ENCODE measurements at places on chromosomes 4 and X.

DNA sequence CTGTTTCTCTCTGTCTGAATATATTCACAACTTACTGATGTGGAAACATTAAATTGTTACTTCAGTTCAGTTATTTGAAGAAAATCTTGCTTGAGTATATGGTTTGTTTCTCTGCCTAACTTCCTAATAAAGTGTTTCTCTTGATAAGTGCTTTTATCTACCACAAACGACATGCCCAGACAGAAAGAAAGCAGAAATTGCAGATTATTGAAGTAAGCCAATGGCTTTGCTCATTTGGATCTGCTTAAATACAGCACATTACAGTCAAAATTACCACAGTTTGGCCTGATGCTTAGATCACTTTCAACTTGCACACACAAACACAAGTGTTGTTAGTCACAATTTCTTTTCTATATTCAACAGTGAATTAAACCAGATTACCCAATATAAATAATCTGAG, 68.0 kb downstream of the ATOH1 start:
- no peak for DNase-seq

GRCh38 chrX:106039920-106040319, 1.4 kb upstream of the SERPINA7 start:
- DNase-seq = no peak

GRCh38 chr4:89204624-89205023, 93.3 kb downstream of the TIGD2 start:
- DNase-seq = no peak

GRCh38 chrX:133546441-133546840, 131.2 kb upstream of the GPC4 start:
- no peak for DNase-seq

GRCh38 chrX:118566359-118566758, 70.7 kb downstream of the DOCK11 start:
- DNase-seq = no peak

- DNase-seq = no peak
These were observed 762 bp downstream of the PIGA start for GRCh38 chrX:15334561-15334960.

DNA sequence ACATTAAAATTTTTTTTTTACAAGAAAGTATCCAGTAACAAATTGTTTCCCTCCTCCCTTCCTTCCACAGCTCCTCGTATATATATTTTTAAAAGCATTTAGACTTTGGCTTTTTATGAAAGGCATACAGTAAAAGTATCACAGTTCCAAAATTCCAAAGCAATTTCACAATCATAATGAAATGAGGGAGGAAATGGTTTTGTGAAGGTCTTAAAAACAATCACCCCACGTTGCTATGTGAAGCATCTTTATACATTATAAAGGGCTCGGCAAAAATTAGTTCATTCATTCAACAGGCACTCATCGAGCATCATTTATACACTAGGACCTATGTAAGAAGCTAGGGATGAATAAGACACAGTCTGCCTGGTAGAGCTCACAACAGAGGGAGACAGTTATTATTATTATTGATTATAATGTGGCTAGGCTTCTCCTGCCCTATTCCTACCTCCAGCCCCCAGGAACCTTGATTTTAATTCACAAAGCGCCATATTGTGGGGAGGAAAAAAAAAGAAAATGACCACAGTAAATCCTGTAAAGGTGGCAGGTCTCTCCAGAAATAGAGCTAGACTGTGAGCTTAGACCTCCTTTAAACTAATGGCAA, 239.9 kb downstream of the MAML3 start:
- DNase-seq = no peak

GRCh38 chr4:11105715-11106114, 323.0 kb downstream of the HS3ST1 start:
- DNase-seq = no peak

- no peak for DNase-seq
These were observed 10.0 kb downstream of the AWAT2 start for GRCh38 chrX:70039758-70040157.

- no peak for DNase-seq
These were observed 51.6 kb upstream of the STOX2 start for GRCh38 chr4:183853548-183853940.

DNA sequence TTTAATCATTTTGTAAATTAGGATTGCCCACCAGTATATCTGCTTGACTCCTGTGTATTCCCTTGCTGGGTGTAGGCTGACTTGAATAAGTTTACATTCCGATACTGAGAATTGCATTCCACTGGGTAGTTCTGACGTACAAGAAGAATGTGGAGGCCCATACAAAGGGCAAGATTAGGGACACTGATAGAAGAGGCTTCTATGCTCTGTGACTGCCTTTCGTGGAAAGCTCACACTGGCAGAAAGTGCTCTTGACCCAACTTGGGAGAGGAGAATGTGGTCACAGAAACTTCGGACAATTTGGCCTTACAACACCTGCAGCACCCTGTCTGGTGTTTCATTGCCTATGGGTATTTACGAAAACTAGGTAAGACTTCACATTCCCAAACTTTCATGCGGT, 126.3 kb downstream of the RAPGEF2 start:
- no peak for DNase-seq

DNA sequence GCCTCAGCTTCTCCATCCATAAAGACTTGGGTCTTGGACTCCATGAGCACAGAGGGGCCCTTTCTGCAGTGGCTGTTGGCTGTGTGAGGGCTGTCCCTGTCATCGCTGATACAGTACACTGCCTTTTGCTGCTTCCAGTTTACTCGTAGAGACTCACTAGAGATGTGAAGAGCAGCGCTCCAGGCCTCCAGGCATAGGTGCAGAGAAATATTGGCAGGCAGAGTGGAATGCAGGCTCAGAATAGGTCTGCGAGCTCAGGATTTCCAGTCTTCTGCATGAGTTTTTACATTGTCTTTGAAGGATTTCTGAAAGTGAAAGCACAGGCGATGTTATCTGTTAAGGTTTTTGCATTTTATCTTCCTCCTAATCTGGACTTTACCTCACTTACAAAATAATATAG, 97.4 kb downstream of the AASDH start:
- no peak for DNase-seq

DNA sequence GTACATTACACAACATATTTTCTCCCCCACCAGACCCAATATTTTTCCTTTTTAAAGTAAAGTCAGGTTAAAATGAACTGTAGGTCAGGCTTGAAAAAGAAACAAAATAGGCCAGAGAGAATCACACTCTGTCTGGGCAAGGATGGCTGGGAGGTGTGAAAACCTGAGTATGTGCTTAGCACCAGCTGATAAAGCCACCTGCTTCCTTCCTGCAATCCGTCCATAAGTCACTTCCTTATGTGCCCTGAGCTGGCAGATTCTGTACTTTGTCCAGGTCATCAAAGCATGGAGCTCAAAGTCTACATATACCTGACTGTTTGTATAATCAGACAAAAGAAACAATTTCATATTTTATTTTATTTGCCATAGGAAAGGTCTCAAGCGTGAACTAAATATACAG, 37.7 kb downstream of the ANTXR2 start:
- DNase-seq = no peak

DNA sequence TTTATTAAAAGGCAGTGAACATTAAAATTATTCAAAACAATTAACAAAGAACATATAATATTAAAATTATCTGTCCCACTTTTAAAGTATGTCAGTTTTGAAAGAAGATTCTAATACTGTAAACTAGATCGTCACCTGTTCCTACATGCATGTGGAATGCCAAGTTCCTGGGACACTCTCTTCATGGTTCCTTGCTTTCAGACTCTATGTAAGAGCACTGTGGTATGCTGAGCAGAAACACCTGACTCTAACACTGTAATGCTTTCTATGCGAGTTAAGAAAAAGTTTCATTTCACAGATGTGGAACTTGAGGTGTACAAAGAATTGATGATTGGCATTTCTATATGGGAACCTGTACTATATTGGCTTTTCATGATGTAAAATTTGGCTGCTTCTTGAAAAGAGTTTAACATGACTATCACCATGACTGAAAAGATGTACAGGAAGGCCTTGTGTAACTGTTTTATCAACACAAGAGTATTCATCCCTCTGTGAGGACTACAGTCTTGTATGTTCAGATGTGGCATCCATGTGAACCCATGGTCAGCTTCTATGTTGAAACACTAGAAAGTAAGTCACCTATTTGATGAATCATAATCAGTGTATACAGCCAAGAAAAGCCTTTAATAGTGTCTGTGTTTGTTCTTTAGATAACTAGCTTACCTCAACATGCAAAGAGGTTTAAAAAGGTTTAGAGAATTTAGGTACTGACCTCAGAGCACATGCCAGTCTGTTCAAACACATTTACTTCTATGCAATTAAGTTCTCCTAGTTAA, 354.5 kb downstream of the ARHGAP24 start:
- DNase-seq = no peak

DNA sequence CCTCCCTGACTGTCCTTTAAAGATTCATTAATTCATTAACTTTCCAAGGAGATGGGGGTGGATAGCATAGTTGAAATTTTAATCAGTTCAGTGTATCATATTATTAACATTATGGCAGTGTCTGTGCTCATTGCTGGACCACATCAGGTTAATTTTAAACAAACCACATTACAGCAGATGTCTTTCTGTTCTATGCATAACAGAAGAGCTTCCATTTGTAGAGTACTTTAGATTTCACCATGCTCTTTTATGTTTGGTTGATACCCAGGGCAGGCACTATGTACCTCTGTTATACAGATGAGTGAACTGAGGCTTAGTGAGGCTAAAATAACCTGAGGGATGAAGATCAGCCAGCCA, 41.1 kb downstream of the AFF2 start:
- no peak for DNase-seq

- DNase-seq = no peak
These were observed 15.6 kb downstream of the ELF4 start for GRCh38 chrX:130094696-130095095.

- no peak for DNase-seq
These were observed 219.5 kb downstream of the DHX15 start for GRCh38 chr4:24364852-24365251.

GRCh38 chrX:106725931-106726330, 570 bp upstream of the RNF128 start:
- DNase-seq = no peak

- DNase-seq = no peak
These were observed 162.0 kb downstream of the SNCA start for GRCh38 chr4:89674876-89675459.

DNA sequence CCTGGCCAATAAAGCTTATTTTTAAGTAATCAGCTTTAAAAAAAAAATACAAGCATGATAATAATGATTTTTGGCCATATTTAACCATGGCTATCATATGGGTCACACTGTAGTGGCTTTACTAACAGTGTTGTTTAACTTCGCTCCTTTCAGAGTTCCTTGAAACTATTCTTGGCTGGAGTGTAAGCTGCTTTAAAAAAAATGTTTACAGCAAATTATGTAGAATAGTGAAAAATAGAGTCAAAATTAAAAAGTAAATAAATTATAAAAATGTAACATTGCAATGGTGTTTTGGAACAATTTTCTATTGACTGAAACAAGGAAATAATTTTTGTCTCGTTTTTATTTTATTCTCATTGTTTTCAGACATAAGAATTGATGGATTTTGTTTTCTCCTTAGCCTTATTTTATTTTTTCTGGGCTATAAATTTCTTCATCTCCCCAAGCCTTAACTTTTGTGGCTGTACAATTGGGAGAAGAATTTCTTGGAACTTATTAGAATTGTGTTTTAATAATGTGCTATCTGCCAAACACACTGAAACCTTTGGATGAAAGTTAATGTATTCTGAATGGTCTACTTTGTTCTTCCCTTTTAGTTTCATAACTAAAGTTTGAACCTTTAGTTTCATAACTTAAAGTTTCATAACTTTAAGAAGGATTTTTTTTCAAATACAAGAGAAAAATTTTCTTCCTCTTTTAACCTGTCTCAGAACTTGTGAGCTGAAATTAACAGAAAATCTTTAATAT, 182.0 kb downstream of the ARHGAP24 start:
- no peak for DNase-seq

GRCh38 chr4:145816091-145816490, 122.5 kb downstream of the ZNF827 start:
- DNase-seq = no peak
